ENCODE measurements at places on chromosomes 13 and 19. TPM values are rescaled to one million over a fixed set of nuclear protein-coding genes. Genes with fewer than 3 reads are reported as not detected.

Gene GAS6
- 18.1 TPM for total RNA-seq

Gene NCCRP1
- not detected for total RNA-seq

Gene PRR36
- total RNA-seq: 2.4 TPM

Gene RDH8
- total RNA-seq: not detected

Gene ADM5
- total RNA-seq: 1.5 TPM

Gene AMER2
- 113 TPM for total RNA-seq

Gene GJB2
- total RNA-seq: 3.6 TPM

Gene CLEC4G
- 0.73 TPM for total RNA-seq

Gene ZNF829
- total RNA-seq: 7.5 TPM

Gene WBP4
- total RNA-seq: 9.3 TPM

Gene NBEA
- 168 TPM for total RNA-seq

Gene SLC8A2
- total RNA-seq: 26.5 TPM

Gene BST2
- 2.5 TPM for total RNA-seq
